Stimulated activated CD8-positive, alpha-beta memory T cell treated with anti-CD3 and anti-CD28 coated beads, Interleukin-15, amount 100 ng/mL, for 1 hour (primary cell): ENCODE measurements at places on chromosomes 2 and 18.

- no peak for DNase-seq
Measured at GRCh38 chr2:145404690-145405089, 884.8 kb upstream of the ZEB2 start.

- DNase-seq = no peak
Measured at GRCh38 chr18:47150824-47151366, 595 bp upstream of the HDHD2 start.

DNA sequence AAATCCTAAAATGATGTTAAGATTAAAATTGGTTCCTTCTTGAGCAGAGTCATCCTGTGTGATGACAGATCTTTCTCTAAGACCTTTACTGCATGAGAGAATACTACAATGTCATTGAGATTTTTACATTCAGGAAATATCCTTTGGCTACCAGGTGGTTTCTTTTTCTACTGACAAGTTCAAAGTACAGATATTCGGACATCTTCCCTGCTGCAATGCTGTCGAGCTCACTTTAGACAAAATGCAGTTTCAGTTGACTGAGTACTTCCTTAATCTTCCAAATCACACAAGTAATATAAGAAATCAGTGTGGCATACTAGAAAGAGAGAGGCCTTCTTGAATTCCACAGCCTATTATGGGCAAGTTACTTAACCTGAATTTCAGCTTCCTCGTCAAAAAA lies 207.9 kb upstream of the ACVR2A start:
- no peak for DNase-seq

GRCh38 chr2:100121124-100121718 lies 21.2 kb downstream of the AFF3 start:
- no peak for DNase-seq

DNA sequence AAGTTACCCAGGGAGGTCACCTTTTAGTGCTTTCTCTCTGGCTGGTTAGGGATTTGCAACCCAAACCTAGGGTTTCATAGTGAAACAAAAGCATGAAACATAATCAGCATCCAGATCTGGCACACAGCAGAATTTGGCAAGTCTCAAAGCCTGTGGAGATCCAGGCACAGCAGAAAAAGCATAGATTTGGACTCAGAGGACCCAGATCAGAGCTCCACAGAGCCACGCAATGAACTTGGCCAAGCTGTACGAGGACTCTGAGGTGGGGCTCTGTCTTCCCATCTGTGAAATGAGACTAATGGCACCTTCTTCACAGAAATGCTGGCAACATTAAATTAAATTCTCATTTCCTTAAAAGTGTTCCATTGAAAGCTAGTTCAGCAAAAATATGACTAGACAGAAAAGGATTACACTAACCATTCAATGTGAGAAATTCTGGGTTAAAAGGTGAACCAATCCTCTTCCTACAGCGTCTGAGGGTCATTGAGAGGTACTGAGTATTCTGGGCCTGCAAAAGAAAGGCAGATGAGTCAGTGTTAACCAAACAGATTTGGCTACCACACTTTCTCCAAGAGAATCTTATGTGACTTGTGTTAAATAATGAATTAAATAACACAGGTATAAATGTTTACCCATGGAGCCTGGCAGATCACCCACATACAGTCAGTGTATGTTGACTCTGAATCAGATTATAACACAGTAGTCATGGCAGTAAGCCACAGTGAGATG lies 266.3 kb downstream of the MREG start:
- DNase-seq = no peak

DNA sequence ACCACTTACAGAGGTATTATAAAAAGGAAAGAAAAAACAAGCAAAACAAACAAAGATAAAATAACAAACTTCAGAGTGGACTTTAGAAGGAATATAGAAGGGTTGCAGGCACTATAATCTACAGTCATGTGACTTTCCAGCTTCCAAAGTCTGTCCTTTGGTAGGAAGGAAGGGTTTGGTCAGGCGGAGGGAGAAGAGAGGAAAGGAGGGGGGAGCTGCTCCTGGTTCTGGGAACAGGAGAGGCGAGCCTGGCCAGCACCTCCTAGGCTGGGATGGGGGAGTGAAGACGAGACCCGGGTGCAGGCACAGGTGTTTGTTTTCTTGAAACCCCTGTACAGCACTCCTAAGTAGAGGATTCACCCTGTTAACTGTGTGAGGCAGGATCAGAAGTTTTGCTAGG lies 53.8 kb upstream of the GATA6 start:
- DNase-seq = no peak

GRCh38 chr2:31983762-31984467 lies 26.9 kb downstream of the MEMO1 start:
- no peak for DNase-seq

- DNase-seq = no peak
Measured at GRCh38 chr2:191653667-191654391, 24.1 kb upstream of the NABP1 start.

DNA sequence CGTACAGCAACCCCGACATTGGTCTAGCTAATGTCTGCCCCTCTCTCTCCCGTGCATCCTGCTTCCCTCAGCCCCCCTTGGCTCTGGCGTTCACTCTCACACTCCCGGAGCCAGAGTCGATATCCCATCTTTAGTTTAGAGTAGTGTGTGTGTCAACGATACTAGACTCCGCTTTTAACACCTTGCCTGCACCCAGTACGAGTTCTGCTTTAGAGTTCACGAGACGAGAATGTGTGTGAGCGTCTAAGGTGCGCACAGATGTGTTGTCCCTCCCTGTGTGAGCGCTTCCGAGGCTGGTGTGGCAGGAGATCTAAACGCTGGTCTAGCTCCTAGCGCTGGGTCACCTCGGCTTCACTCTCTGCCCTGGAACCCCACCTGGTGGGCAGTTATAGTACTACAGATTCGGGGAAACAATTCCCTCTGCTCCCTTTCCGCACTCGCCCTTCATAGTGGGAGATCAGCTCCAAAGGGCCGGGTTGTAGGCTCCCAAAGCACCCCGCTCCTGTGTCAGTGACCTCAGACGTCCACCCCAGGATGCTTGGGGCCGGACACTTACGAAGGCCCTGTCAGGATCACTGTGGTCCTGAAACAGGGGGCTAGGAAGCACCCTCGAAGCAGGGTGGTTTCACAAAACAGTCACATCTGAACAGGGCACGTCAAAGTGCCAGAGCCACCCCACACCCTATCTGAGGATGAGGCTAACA lies 2.6 kb upstream of the CYP26B1 start:
- DNase-seq = peak; percentile 37

DNA sequence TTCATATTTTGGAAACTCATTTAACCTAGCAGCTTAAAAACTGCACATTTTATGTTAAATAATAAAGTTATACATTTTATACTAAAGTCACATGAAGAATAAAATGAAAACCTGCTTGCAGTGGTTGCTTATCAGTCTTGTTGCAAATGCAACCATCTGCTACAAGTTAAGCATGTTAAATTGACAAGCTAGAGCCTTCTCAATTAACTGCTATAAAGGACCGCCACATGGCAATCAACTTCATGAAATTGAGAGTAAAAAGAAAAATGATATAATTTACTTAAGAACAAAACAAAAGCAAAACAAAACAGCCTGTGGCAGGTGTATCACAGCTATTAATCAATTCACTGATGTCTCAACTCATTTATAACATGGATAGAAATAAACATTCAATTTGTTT lies 78.7 kb downstream of the RTTN start:
- no peak for DNase-seq

DNA sequence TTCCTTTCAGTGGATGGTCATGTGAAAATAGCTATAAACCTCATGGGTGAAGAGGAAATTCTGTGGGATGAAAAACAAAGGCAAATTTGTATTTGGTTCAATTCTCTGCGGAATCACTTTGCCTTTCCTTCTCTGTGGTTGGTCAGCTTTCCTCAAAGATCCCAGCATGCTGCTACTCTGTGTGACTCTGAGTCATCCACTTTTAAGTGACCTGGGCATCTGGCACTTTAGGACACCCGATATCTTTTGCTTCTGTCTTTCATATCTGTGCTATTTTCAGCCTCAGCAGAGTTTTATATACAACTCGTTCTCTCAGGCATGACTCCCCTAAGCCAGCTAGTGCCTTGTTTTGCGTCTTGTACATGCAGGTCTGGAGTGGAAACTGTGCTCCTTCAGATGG lies 217.0 kb upstream of the PIEZO2 start:
- DNase-seq = no peak

GRCh38 chr2:67446491-67446911 lies 49.4 kb downstream of the ETAA1 start:
- DNase-seq = no peak

DNA sequence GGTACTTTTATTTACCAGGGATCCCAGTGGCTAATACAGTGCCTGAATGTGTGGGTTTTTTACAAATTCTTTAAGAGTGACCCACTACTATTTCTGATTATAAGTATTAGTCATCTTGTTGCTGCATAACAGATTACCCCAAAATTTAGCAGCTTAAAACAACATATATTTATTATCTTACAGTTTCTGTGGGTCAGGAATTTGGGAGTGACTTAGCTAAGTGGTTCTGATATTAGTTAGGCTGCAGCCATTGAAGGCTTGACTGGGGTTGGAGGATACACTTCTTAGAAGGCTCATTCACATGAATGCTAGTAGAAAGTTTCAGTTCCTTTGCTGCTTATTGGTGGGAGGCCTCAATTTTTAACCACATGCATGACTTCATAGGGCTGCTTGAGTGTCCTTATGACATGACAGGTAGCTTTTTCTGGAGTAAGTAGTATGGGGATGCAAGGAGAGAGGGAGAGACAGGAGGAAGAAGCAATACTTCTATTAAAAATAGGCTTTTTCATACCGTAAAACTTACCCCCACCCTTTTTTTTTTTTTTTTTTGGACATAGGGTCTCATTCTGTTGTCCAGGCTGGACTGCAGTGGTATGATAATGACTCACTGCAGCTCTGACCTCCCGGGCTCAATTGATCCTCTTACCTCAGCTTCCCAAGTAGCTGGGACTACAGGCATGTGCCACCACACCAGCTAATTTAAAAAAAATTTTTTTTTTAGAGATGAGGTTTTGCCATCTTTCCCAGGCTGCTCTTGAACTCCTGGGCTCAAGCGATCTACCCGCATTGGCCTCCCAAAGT lies 13.3 kb upstream of the POLE4 start:
- DNase-seq = no peak

DNA sequence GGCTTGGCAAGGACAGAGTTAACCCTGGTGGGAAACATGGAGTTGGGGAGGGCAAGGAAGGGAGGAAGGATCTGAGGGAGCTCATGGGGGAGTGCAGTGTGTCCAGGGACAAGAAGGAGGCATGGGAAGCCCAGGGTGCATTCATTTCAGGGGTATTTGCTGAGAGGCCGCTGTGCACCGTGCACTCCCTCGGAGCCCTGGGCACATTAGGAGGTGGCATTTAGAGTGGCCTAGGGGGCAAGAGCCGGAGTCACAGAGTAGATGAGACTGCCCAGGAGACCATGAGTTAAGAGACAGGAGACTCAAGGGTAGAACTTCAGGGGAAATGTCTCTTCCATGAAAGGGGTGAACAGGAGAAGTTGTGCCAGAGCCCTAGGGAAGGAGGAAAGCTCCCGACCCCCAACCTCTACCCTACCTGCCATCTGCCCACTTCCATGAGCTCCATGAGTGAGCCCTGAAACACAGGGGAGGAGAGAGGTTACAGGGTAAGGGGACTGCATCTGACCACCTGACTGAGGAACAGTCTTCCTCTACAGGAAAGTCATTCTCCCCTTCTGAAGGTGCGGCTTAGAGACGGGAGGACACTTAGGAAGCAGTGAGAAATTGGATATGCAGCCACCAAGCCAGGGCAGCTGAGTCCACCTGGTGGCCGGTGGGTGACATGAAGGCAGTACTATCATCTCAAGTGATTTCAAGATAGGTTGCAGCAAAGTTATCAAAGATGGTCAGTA lies 58.5 kb upstream of the COPS8 start:
- DNase-seq = peak; percentile 23

DNA sequence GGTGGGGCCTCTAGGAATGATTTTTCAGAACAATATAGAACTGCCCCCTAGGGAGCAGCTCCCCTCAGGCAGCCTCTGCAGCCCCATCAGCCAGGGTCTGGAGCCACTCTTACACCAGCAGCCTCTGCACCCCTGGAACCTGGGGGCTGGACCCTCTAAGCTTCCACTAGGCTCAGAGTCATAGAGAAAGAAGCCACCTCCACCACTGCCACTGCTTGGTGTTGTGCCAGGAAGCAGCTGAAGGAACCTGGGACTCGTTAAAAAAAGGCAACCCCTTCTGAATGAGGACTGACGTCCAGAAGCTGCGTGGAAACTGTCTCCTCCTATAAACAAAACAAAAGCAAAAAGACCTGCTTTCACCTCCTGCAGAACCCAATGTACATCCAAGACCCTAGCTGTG lies 98.1 kb upstream of the HS6ST1 start:
- no peak for DNase-seq

GRCh38 chr2:133138693-133139092 lies 429.6 kb downstream of the NCKAP5 start:
- no peak for DNase-seq

DNA sequence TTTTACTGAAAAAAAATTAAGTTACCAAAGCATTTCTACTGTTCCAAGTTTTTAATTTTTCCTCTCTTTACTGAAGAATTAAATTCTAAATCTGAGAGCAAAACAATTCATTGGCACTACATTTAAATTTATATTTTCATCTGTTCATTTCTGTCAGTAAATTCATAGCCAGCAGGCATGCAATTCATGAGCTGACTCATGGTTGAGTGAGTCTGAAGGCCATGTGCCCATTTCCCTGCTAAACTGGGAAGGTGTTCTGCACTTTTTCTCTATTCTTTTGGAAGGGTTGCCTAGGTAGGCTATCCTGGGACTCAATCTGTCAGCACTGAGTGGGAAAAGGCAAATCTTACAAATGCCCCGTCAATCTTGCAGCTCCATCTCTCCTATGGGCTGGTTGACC lies 88.7 kb downstream of the KLHL14 start:
- no peak for DNase-seq
